ENCODE measurements at places on chromosomes 7 and 10. TPM values are rescaled to one million over a fixed set of nuclear protein-coding genes. Genes with fewer than 3 reads are reported as not detected.

GRCh38 chr7:71144963-71145362 lies 13.0 kb downstream of the GALNT17 start:
- H3K27me3 ChIP-seq: no peaks in the 10 kb centered on the region
- no peak overlapping the region for H3K4me3 ChIP-seq
- DNase-seq: no peak
- H3K36me3 ChIP-seq: no peaks in the 10 kb centered on the region
- H3K27ac ChIP-seq: no peak overlapping the region
- no peaks in the 10 kb centered on the region for H3K4me1 ChIP-seq

GRCh38 chr10:3468919-3469638 lies 296.5 kb upstream of the PITRM1 start:
- H3K36me3 ChIP-seq: no peaks in the 10 kb centered on the region
- no peak for DNase-seq
- H3K4me1 ChIP-seq: peaks cover 10% of the 10 kb centered on the region
- no peaks in the 10 kb centered on the region for H3K27me3 ChIP-seq
- H3K27ac ChIP-seq: peak overlapping the region; percentile 35

- peaks cover 38% of the 10 kb centered on the region for H3K36me3 ChIP-seq
- no peak for DNase-seq
- no peaks in the 10 kb centered on the region for H3K27me3 ChIP-seq
- no peak overlapping the region for H3K4me3 ChIP-seq
Observed at GRCh38 chr10:32015386-32015785, 40.8 kb downstream of the KIF5B start.

The GRM3 gene
- total RNA-seq: 0.21 TPM

The METTL27 gene
- total RNA-seq: 0.80 TPM

The AKR1C2 gene
- 0.44 TPM for total RNA-seq
